Activated CD4-positive, alpha-beta T cell treated with anti-CD3 and anti-CD28 coated beads for 4 hours (primary cell): ENCODE measurements at places on chromosomes 16 and 17.

- DNase-seq: no peak
Observed at GRCh38 chr16:53131050-53131362, 76.2 kb downstream of the CHD9 start.

DNA sequence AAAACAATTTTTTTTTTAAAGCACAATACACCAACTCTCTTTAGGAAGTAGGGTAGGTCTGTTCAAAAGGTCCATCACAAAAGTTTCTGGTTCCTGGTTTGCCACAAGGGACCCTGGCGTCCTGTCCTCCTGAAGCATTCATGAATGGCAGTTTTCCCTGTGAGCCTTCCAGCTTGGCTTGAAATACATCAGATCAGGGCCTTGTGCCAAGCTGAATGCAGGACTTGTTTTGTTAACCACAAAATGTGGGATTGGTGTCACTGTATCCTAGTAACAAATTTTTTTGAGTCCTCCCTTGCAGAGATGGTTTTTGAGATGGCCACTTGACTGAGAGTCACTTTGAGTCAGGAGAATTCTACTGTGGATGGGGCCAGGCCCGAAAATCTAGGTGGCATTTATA is 3.9 kb downstream of the GNAO1 start:
- DNase-seq: no peak

DNA sequence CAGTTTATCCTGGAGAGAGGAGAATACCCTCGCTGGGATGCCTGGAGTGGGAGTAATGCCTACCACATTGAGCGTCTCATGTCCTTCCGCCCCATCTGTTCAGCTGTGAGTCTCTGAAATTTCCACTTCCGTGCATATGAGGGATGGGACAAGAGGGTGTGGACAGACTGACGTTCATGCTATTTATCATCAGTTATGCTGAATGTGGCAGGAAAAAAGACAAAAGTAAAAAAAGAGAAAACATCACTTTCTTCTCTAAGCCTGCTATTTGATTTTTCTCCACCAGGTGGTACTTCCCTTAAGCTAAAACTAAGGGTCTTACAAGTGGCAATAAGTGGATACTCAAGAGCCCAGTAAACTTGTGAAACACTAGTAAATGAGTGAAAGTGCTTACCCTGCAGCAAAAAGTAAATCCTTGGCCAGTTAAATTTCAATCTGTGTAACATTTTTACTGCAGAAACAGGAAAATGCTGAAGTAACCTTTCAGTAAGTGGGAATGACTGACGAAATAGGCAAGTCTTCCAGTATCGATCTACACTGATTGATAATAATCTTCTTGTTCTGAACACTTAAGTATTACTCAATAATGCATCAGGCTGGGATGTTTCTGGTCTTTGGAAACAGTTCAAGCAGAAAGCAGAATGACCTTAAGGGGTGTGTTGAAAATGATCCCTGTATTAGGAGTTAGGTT is 5.6 kb downstream of the CRYBA1 start:
- no peak for DNase-seq

DNA sequence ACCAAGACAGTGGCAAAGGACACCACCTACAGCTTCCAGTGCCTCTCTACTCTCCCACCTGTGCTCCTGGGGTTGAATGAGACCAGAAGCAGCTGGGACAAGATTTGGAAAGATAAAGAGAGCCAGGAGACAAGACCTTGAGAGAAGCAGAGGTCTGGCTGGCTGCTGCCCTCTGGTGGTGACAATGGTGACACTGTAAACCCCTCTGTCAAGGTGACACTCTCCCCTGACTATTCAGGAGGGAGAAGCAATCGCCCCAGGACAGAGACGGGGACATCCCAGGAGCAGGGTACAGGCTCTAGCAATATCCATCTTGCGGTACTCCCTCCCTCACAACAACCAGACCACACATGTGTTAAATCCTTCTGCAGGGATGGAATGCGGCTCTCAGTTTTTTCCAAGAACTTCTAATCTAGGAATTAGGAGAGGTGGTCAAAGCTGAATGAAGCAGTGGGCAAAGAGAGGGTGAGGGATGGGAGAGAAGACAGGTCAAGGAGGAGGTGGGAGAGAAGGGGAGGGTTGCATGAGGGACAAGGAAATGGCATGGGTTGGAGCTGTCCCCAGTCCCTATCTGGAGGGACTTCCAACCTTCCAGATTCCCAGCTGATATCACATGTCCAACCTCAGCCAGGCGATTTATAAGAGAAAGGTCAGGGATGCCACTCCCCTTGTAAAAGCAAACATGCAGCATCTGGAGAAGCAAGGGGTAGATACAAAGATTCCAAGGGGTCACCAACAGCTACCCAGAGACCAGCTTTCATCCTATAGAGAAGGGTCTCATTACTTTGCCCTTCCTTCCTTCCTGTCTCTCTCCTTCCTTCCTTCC is 2.9 kb downstream of the PHOSPHO1 start:
- DNase-seq: peak; percentile 84

GRCh38 chr16:89266521-89267134 is 49.1 kb downstream of the ZNF778 start:
- no peak for DNase-seq
